ENCODE measurements at places on chromosomes 3 and 15. TPM values are rescaled to one million over a fixed set of nuclear protein-coding genes. Genes with fewer than 3 reads are reported as not detected.

DNA sequence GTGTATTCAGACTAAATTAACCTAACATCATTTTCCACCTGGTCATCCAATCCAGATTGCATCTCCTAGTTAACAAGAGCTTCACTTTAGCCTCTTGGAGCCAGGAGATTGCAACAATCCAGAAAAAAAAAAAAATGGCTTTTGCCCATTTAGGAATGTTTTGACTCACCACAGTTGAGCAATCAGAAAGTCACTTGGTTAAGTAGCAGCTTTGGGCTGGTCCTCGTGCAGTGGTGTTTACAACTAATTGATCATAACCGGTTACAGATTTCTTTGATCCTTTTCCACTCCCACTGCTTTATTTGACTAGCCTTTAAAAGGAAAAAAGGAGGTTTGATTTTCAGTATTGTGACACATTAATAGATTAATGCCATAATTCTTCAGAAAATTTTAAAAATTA is 688.8 kb upstream of the CCDC54 start:
- no peaks in the 10 kb centered on the region for H3K36me3 ChIP-seq
- no peak for DNase-seq
- no peak overlapping the region for H3K27ac ChIP-seq
- H3K27me3 ChIP-seq, result peaks cover 2% of the 10 kb centered on the region

DNA sequence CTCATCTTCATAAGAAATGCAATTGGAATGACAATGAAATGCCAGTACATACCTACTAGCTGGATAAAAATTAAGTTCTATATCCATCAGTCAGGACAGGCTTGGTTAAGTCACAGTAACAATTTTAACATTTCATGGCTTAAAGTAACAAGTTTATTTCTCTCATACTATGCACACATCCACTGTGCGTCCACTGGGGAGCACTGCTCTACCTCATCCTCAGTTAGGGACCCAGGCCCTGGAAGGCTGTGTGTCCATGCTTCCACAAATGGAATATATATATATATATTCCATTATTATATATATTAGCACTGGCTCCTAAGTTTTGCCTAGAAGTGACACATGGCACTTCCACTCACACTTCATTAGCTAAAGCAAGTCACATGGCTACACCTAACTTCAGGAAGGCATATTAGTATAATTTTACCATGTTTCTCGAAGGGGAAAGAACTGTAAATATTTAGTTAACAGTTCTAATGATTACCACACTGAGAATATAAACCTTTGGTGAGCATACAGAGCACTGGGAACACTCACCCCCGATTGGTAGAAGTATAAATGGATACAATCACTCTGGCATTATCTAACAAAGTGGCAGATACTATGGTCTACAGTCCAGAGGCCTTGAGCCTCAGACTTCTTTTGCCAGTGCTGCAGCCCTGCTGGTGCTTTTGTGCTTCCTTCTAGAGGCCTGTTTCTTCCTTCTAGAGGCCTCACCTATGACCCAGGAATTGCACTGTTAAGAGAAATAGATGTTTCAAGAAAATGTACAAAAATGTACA is 28.6 kb downstream of the AP3S2 start:
- H3K27me3 ChIP-seq, result no peaks in the 10 kb centered on the region
- H3K4me1 ChIP-seq, result peaks cover 5% of the 10 kb centered on the region
- DNase-seq, result no peak
- peaks cover 7% of the 10 kb centered on the region for H3K36me3 ChIP-seq
- no peak overlapping the region for H3K27ac ChIP-seq

DNA sequence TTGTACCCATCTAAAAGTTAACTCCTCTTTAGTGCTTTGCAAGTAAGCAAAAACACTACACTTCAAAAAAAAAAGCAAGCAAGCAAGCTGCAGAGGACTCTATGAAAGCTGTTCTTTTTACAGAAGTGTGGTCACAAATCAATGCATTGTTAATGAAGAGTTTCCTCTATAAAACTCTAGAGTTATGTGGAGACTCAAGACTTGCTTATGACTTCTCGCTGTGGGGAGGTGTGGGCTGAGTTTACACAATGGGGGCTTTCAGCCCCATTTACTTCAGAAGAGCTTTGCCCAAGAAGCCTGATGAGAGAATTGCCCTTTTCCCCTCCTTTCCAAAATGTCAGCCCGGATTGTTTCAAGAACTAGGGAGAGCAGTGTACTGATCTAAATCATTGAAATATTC is 144.4 kb downstream of the IGSF11 start:
- no peaks in the 10 kb centered on the region for H3K36me3 ChIP-seq
- DNase-seq, result no peak
- peaks cover 6% of the 10 kb centered on the region for H3K27me3 ChIP-seq
- peaks cover under 1% of the 10 kb centered on the region for H3K4me1 ChIP-seq
- H3K4me3 ChIP-seq, result no peak overlapping the region

DNA sequence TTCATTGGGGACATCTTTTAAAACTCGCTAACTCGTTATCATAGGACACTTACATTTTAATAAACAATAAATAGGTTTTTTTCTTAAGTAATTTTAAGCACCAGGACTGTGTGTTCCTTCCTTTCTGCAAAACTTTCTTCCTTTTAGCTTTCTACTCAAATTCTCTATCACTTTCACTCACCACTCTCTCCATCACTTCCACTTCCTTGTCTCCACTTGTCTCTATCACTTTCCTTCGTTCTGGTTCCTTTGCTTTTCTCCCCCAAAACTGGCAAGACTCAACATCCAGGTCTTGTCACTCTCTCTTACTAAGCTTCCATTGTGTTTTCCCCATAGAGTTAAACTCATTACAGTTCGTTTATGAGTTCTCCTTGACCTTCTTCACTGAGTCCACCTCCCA is 99.0 kb downstream of the ZPLD1 start:
- no peak overlapping the region for H3K27ac ChIP-seq
- no peak overlapping the region for H3K4me3 ChIP-seq
- no peaks in the 10 kb centered on the region for H3K36me3 ChIP-seq
- DNase-seq, result no peak
- no peaks in the 10 kb centered on the region for H3K4me1 ChIP-seq
- H3K27me3 ChIP-seq, result peaks cover 7% of the 10 kb centered on the region

DNA sequence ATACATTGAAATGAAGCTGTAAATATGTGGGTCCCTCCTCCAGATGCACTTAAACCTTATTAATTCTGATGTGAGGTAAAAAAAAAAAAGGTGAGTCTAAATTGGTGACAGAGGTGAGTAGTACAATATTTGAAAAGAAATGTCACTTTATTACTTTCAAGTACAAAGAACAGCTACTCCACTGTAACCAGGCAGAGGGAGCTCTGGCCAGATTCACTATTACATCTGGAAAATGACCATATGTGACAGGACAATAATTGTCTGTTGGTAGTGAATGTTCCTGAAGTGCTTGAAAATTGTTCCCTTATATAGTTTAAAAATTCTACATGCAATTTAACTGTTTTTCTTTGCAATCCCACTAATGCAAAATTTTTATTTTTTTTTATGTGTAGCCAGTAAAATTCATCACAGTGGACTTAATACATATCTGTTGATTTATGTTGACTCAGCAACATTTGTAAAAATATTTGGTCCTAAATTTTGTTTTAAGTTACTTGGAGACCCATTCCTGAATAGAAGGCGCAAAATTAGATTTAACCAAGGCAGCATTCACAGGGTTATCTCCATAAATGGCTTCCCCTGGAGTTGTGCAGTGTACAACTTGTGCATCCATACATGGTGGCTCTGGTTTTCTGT is 231.9 kb upstream of the TBC1D5 start:
- H3K4me3 ChIP-seq, result no peak overlapping the region
- no peaks in the 10 kb centered on the region for H3K36me3 ChIP-seq
- no peaks in the 10 kb centered on the region for H3K4me1 ChIP-seq
- no peak overlapping the region for H3K27ac ChIP-seq
- no peak for DNase-seq

GRCh38 chr3:21718161-21718765 is 32.7 kb downstream of the ZNF385D start:
- no peaks in the 10 kb centered on the region for H3K27me3 ChIP-seq

Gene GOLGA8Q
- total RNA-seq, result not detected

Gene PLCH1
- 0.20 TPM for total RNA-seq

Gene NANOGP8
- total RNA-seq, result not detected

Data from activated CD8-positive, alpha-beta T cell treated with anti-CD3 and anti-CD28 coated beads for 36 hours (primary cell).